ENCODE measurements at places on chromosomes 7 and 10.
A peak's percentile ranks its signal among the peaks of the same experiment; 100 is the strongest.

GRCh38 chr10:128738386-128738915 lies 612.2 kb upstream of the MKI67 start:
- no peak for ATAC-seq

DNA sequence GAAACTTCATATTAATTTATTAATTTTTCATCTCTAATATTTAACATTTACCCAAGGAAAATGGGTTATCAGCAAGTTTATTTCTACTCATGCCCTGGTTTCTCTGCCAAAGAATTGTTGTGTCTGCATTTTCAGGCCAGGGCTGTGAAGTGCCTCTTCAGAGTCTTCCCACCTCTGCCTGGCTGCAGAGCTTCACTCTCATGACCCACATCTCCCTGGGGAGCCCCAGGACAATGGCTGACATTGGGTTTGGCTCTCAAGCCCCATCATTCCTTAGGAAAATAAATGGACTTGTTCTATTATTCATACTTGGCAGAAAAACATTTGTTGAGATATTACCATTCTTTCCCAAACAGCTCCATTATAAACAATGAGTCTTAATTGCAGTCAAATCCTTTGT lies 30.3 kb downstream of the CACNA2D1 start:
- no peak for ATAC-seq

GRCh38 chr7:24665564-24666294 lies 91.5 kb downstream of the GSDME start:
- ATAC-seq = peak; percentile 45

DNA sequence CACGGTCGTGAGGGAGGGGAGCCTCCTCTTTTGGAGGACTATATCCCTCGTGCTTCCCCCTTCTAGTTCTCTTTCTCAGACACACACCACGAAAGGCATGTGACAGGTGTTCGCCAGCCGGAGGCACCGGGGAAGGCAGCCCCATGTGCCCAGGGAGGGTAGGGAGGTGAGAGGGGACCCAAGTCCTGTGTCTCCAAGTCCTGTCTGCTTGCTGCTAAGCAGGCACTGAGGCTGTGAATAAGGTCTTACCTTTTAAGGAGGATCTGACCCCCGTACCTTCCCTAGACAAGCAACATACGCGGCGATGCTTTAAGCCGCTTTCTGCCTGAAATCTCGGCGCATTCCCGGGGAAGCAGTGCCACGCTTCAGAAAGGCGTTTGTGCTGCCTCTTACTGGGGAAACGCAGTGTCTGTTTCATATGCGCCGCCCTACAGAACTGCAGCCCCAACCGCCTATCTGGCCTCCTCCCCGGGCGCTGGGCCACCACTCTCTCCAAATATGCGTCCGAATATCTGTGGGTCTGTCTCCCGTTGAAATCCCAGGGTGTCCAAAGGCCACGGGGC lies 770 bp downstream of the PLXNA4 start:
- no peak for ATAC-seq

DNA sequence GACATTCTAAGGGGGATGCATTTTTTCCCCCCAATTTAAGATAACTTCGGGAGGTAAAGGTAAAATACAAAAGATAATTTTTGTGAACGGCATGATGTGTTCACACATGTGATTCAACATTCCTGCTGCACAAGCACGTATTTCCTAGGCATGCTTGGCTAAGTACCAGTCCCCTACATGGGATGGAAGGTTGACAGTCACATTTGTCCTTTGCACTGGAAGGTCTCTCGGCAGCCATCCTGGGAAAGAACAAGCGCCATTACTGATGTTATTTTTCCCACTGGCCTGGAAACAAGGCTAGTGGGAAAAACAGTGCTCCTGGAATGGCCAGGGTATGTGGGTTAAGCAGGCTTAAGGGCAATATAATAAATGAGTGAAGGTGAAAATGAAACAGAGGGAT lies 276.2 kb upstream of the AOAH start:
- no peak for ATAC-seq

DNA sequence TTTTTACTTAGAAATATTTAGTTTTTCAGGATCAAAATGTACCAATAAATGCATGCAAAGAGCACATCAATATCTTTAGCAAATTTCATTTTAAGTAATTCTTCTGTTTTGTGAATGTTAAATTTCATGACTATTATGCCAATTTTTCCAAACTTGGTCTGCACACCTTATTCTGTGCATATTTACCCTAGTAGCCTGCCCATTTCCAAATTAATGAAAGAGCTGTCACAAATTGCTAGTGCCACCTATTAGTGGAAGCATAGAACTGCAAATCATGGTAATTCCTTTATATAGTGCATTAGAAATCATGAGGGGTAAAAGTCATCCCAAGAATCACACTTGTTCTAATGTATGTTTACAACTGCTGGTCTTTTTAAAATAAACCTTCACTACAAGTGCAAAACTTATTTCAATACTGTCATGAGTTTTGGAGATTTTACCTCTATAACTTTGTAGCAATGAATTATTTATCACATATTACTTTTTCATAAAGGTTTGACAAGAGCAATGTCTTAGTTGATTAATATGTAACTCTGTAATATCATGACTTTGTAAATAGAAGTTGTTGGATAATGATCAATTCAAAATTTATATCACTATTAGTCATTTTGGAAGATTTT lies 5.7 kb downstream of the SEMA3A start:
- no peak for ATAC-seq

GRCh38 chr10:133439517-133440461 lies 14.0 kb upstream of the SCART1 start:
- no peak for ATAC-seq

DNA sequence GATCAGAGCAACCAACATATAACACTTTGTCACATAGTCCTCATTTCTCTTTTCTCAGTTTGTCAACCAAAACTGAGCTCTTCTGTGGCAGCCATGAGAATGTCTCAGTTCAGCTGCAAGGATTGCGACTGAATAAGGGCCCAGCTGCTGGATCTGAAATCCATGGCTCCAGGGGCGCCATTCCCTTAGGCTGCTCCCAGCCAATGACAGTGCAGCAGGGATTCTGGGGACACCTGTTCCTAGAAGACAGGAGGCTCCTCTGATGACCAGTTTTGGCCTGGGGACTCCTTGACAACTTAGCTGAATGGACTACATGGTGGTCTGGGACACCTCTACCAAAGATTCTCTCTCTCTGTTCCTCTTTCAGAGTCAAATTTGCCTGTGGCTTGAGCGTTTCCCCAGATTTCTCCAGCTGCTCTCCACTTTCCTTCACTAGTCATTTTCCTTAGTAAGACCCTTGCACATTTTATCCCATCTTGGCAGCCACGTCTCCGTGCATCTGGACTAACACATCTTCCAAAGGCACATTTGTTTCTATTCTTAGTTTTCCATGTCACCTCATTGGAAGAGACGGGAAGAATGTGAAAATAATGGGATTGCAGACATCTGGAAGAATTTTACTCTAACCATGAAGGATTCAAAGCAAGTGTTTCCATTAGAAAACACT lies 28.1 kb upstream of the KIF5B start:
- ATAC-seq = no peak

DNA sequence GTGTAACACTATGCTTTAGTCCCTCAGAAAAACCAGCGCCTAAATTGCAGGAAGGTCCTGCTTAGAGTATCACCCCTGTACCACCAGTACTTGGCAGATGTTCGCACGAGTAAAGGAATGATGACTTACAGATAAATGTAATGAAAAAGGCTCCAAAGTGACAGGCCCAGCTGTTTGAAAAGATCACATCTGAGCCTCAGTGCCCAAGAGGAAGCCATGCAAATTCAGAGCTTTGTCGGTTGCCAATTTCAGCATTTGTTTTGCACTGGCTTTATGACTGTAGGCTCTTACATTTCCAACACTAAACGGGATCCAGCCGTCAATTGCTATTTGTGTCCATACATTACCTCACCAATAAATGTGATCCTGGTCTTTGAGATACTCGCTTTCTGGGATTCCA lies 60.6 kb upstream of the GAD2 start:
- ATAC-seq = no peak

DNA sequence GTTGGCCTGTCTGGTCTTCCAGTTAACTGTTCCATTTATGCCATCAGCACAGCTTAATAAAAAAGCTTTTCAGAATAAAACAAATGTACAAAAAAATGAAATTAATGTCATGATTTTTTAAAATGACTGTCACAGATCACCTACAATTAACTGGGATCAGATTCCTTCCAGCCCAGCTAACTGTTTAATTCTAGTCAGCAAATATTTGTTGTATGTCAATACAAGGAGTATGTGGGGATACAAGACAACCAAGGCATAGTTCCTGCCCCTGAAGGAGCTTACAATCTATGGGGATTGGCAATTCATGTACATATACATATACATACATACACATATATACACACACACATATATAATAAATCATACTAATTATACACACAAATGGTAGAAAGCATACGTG lies 16.5 kb downstream of the SGCE start:
- no peak for ATAC-seq

- no peak for ATAC-seq
Measured at GRCh38 chr10:4212111-4212630, 427.2 kb upstream of the KLF6 start.

DNA sequence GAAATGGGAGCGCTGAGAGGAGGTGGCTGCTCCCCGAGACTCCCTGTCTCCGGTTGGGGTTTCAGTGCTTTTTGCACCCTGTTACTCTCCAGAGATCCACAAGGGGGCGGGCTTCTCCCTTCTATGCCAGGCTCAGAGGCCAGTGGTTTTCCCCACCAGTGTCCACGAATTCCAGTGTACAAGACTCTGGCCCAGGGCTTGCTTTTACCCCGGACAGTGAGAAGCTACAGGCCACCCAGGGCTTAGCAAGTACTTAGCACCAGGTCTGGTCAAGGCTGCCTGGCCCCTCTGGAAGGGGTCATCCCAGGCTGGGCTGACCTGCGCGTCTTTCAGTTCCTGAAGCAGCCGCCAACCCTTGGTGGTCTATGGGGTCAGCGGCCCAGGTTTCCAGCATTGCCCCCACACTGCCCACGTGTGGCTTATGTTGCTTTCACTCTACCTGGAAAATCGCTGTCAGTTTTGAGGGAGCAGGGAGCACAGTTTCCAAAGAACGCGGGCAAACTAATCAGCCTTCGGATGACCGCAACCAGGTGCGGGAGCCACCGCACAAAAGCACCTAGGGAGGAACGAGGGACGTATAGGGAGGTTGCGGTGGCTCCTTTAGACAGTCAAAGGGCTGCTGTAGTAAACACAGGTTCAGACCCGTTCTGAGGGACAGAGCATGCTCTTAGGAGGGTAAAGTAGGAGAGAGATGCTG lies 6.8 kb downstream of the CYP26A1 start:
- peak; percentile 40 for ATAC-seq

DNA sequence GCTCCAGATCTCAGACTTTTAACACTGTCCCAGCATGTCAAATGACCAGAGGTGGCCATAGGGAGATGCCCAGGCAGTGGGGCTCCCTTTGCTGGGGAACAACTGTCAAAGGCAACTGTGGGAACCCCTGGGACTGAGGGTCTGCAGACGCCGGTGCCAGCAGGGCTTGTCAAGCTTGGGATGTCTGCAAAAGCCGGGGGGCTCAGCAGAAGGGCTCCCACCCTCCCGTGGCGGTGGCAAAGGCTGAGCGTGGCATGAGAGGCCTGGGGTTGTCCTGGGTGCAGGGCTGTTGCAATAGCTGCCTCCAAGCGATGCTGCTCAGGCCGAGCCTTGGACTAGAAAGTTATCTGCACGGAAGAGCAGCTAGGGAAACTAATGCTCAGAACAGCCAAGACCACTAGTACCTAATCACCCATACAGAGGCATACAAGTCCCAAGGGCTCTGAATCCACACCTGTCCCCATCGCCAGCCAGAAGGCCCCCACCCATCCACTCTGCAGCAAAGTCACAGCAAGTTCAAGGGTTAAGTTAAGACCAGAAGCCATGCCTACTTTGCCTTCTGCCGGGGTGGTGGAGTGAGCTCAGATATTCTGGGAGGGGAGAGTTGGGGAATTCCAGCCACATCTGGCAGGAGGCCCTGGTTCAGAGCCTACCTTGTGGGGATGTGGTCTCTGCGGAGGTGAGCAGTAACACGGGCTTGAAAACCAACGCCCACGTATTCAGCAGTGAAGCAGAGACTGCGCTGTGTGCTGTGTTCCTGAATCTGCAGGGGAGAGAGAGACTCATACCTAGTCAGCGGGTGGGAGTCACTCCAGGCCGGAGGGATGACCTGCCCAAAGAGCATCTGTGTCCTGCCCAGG lies 4.6 kb downstream of the SH2B2 start:
- ATAC-seq = peak; percentile 55

- ATAC-seq = no peak
Measured at GRCh38 chr10:36053271-36053670, 411.2 kb upstream of the FZD8 start.

DNA sequence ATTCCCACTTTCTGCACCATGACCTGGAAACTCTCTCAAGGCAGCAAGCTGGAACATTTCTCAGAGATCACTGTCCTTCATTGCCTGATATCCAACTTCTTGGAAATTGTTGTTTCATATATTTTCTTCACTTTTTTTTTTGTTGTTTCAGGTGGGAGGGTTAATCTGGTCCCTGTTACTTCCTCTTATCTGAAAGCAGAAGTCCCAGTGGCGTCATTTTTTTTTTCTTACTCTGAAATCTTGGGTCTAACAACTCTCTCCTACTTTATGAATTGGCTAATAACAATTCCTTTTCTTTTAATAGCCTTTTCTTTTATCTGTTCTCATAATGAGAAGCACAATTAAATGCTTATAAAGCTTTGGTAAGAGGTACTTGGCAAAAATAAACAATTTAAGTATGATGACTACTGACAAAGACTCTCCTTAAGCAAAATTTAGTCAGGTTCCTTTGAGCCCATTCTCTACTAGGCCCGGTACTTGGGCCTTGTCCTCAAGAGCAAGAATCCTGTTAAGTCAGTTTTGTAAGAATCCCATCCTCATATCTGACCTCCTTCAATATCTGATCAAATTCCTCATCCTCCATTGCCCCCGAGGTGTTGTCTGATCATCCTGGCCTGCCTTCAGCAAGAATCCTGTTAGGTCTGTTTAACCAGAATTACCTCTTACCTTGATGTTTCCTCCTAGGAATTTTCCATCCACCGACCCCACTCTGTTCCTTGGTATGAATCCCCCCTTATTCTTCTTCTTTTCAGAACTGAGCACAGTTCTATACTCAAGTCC lies 11.5 kb upstream of the CC2D2B start:
- ATAC-seq = no peak

- no peak for ATAC-seq
Measured at GRCh38 chr7:31720366-31720765, 33.4 kb downstream of the PPP1R17 start.

DNA sequence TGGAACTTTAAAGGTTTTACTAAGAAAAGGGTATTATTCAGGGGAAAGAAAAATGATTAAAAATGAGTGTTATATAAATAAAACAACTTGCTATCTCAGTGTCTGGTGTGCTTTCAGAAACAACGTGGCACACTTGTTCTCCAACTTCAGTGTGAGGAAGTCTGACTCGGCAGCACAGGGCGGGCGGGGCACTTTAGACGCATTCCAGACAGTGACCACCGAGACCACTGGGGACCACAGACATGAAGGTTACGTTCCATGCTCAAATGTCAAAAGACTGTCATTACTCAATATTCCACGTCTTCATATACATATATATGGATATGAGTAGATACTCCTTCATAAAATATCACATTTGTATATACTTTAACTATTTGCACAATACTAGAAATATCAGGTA lies 87.0 kb downstream of the LARP4B start:
- no peak for ATAC-seq
